ENCODE measurements at places on chromosomes 6 and 20.

DNA sequence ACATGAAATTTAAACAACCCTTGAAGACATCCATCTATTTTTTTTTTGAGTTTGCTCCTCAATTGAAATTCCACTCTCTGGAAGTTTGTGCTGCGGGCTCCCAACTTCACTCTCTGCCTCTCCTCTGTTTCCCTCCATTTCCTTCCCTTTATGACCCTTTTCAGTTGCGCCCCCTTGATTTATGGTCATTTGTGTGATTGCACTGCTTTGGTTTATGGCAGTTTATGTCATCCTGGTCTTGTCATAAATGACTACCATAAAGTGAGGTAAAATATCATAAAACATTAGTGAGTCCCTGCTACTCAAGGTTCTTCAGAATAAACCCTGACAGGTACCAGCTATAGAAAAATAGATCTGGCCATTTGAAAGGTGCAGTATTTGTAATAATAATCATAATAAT is 348.3 kb upstream of the ZFP64 start:
- no peak for DNase-seq

- DNase-seq = no peak
Measured at GRCh38 chr20:5080384-5080877, 39.3 kb downstream of the PCNA start.

DNA sequence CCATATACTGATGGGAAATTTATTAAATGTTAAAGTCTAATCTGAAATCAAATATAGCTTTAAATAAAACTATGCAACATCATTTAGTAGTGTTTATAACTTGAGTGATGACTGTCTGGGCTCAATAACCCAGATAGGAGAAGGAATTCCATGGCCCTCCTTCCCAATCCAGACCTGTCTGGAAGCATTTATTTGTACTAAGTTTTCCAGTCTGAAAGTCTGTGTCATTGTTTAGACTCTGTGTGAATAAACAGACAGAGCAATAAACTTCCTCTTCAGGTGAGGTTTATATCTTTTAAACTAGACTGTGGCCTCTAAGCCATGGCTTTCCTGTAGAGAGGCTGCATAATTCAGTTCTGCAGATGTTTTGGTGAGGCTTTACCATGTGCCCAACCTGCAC is 176.4 kb downstream of the SOX4 start:
- no peak for DNase-seq

DNA sequence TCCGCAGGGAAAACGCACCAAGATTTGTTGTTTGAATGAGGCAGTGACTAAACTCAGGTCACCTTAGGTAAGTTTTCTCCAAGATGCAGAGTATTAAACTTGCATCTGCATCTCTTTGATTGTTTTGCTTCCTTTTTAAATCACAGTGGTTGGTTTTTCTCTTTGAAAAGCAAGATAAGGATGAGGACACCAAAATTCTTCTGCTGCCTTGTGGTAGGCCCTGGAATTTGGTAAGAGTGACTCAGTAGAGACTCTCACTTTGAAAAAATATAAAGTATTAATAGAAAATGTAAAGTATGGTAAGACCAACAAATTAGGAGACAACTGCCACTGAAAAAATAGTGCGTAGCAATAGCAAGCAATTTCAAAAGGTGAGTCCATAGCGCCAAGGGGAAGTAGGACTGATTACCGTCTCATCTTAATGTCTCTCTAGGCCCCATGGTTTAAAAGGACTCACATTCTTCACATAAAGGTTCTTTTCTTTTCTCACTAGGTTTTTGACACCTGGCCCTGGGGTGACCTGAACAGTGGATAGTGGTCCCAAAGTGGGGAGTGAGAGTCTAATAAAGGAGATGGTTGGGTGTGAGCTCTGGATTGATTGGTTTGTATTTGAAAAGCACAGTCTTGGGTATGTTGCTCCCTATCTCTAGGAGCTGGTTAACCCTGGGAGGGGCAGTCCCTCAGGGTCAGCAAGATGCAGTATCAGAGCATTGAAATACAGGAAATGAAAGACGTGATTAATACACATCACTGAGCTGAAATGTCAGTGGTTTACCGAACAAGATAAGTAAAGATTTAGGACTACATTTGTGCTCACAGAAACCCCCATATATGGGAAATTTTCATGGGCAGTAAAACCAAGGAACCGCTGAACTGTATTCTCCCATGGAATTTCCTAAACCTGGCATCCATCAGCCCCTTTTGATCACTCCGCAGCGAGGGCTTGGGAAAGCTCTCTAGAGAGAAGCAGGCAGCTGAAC is 221.2 kb downstream of the SLC24A3 start:
- no peak for DNase-seq

DNA sequence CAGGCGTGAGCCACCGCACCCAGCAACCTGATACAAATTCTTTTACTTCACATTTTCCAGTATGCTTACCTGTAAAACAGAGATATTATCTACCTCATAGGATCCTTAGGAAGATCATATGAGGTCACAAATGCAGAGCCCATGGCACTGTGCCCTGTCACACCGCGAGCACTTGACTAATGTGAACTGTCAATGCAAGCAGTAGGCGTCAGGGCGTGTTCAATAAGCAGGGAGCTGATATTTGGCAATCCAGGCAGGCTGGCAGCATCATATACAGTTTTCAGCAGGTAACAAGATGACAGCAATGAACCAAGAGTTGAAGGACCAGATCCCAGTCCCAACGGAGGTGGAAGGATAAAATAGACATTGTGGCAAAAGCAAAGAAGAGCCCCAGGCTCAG is 14.6 kb upstream of the ARID1B start:
- no peak for DNase-seq

GRCh38 chr20:15703171-15703911 is 869.9 kb downstream of the KIF16B start:
- DNase-seq = no peak

- DNase-seq = no peak
Measured at GRCh38 chr20:49450281-49450721, 32.2 kb downstream of the KCNB1 start.

DNA sequence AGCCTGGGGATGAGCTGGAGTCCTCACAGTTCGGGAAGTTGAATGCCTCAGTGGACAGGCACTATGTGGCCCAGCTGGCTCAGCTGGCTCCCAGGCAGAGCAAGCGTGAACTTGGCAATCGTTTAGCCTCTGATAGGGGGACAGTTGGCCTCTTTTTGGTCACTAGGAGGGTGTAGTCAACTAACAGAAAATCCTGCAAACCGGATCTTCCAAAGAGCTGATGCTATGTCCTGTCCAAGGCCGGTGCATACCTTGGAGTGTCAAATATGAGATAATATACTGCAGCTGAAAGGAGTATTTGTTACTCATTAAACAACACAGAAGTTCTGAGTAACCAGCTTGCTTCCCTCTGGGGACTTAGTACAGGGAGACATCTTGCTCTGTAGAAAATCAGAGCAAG is 126.2 kb upstream of the EXOC2 start:
- no peak for DNase-seq

DNA sequence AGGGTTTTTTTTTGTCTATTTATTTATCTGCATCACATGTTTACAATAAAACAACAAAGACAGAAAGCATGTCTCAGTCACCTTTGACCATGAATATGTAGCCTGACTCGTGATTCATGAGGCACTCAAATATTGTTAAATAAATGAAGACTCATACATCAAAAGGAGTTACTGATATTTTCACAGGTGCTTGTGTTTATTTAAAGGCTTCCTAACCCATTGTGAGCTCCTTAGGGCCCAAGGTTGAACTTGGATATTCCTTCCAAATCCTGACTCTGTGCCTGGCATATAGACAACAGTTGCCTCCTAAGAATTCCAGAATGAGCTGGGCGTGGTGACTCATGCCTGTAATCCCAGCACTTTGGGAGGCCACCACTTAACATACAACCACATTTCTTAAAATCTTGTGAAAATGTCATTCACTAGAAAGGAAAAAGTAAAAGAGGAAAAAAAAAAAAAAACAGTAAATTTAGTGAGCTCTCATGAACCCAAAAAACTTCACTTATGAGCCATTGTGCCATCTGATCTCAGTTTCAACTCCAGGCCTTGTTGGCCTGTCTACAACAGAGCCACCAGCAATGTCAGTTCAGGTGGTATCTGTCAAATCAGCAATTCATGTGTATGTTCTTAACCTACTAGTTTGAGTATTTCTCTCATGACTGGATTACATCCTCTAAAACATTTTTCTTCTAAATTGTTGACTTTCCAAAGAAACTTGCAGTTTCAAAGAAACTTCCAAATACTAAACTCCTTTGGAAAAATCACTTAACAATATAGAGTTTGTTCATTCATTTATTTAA is 162.7 kb upstream of the MARCKS start:
- DNase-seq = no peak

DNA sequence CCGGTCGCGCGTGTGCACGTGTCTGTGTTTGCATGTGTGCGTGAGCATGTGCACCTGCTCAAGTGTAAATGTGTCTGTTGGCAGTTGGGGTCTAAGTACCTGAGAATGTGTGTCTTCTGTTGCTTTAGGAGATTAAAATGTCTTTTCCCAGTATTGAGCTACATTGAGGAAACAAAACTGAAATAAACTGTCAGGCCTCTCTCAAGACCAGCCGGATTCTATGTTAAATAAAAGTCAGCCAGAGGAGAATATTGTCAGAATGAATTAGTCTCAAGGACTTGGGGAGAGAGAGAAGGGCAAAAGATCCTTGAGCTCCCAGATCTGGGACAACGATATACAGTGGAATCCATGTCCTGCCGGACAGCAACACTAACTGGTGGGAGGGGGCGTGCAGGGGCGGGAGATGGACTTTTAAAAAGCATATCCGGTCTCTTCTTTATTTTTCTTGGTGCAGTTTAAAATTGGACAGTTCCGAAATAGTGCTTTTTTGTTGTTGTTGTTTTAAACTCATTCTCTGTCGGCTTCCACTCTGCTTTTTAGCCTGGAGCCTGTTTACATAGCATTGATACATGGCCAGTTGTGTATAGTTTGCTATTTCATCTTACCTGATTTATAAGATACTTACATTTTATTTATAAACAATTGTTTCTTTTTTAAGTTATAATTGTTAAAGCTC is 3.3 kb upstream of the TBX18 start:
- DNase-seq = no peak

- DNase-seq = no peak
Measured at GRCh38 chr20:24855848-24856247, 93.2 kb upstream of the CST7 start.

- no peak for DNase-seq
Measured at GRCh38 chr6:56521976-56522375, 120.7 kb downstream of the DST start.

DNA sequence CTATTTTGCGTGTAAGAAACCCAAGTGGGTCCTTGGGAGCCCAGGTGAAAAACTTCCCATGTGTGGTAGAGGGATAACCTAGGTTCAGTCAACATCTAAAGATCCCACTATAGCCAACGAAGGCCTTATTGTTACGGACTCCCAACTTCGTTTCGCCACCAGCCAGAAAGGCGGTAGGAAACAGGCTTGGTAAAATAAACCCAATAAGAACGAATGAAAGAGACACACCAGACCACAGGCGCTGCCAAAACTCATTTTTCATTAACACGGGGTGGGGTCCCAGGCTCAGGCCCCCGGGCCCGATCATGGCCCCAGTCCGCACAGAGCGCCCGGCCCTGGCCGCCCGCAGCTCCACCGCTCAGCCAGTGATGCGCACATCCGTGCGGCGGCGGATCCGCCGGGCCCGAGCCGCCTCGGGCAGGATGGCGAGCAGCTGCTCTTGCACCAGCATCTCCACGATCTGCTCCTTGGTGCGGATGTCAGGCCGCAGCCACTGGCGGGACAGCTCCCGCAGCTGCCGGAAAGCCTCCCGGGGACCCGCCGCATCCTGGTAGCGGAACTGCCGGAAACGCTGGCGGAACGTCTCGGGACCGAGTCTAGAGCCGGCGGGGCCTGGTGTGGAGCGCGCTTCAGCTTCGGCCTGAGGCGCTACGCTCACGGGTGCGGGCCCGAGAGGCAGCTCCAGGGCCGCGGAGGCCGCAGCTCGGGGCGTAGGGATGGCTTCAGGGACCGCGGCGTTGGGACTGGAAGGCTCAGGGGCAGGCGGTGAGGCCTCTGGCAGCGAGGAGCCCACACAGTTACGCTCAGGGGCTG is 709 bp downstream of the SCAND1 start:
- no peak for DNase-seq

GRCh38 chr20:4617484-4617883 is 104.2 kb upstream of the PRND start:
- no peak for DNase-seq

DNA sequence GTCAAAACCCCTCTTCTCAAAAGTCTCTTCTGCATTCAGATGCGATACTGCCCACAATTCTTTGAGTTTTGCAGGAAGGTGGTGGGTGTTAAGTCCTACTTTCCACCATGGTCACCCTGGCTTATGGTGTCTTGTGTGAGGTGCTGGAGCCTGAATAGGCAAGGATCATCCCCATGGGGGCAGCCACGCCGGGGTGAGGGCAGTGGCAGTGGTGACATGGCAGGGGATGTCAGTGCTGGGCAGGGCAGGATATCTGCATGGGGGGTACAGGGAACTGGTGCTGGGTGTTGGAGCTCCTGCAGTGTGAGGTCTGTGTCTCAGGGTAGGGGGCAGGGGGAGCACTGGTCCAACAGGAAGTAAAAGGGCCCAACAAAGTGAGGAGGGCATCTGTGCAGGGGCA is 2.3 kb downstream of the MAS1 start:
- no peak for DNase-seq

DNA sequence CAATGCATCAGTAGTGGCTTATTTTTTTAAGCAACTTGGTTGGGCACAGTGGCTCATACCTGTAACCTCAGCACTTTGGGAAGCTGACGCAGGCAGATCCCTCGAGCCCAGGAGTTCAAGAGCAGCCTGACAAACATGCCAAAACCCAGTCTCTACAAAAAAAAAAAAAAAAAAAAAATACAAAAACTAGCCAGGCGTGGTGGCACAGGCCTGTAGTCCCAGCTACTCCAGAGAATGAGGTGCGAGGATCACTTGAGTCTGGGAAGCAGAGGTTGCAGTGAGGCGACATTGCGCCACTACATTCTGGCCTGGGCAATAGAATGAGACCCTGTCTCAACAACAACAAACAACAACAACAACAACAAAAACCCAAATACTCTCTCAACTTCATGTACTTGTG is 44.7 kb upstream of the XRN2 start:
- no peak for DNase-seq

- DNase-seq = peak; percentile 29
Measured at GRCh38 chr6:42136508-42137193, 5.8 kb downstream of the C6orf132 start.

DNA sequence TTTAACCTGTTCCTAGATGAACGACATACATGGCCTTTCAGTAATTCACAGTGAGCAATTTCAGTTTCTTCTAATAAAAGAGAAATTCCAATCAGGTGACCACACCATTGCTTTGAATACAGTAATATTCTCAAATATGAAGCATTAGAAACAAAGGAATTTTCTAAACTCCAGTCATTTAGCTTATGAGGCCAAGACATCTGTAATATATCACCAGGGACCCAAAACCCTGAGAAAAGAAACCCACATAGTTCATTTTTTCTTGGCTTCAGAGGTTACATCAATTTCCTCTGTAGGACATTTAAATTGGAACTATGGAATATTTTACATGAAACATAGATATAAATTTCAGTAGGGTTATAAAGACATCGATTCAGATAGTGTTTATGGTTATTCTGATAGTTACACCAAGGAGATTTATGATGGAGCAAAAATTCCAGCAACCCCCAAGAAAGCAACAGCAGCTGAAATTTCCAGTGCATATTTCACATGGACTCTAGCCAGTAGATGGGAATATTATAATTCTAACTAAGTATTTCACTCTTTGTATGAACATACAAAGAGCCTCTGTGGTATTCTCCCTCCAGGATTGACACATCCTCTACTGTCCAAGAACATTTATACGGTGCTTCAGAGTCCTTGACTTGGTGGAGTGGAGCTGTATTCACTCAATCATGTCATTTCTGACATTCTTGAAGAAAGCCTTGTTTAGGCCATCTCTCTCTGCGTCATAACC is 82.9 kb downstream of the ADGRG6 start:
- DNase-seq = no peak

Measured in DMS 273 treated with DMSO at 0.1 percent for 48 hours (cell line).